ENCODE measurements at places on chromosomes 5 and 9.
A peak's percentile ranks its signal among the peaks of the same experiment; 100 is the strongest.

DNA sequence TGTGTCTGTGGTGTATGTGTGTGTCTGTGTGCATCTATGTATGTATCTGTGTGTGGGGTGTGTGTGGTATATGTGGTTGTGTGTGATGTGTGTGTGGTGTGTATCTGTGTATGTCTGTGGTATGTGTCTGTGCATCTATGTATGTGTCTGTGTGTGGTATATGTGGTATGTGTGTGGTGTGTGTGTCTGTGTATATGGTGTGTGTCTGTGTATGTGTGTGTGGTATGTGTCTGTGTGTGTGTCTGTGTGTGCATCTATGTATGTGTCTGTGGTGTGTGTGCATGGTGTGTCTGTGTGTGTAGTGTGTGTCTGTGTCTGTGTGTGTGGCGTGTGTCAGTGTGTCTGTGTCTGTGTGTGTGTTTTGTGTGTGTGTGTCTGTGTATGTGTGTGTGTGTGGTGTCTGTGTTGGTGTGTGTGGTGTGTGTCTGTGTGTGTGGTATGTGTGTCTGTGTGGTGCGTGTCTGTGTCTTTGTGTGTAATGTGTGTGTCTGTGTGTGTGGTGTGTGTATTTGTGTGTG, 121.9 kb upstream of the MVB12B start:
- DNase-seq, result no peak

DNA sequence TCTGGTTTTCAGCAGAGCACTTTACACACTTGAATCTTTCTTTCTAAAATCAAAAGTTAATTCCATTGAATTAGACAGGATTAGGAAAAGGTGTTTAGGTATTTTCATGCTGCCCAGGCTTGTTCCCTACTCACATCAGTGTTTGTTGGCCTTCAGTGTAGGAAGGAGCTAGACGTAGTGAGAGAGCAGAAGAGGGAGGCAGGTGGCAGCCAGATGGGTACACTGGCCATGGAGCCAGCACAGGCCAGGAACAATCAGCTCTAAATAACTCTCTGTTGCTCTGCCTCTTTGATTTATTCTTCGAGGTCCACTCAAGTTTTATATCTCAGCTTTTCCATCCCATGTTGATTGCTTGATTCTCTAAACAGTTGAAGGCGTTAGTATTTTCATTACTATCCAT, 529.6 kb downstream of the PSAT1 start:
- DNase-seq, result no peak

GRCh38 chr5:944621-944927, 51.9 kb downstream of the TRIP13 start:
- no peak for DNase-seq

GRCh38 chr9:38096238-38096805, 27.3 kb upstream of the SHB start:
- no peak for DNase-seq

DNA sequence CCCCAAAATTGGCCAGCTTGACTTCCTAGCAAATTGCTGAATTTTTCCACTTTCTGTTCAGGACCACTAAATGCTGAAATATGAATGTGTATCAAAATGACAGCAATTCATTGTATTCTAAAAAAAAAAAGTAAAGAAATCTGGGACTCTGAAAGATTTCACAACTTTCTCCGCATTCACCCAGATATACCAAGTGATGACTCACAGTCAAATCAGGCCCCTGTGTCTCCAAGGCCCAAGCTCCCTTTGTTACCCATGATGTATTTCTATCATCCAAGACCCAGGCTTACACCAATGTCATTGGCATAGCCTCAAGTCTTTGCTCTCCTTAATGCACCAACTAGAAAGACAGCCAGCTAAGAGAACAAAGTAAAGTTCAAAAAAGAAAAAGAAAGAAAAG, 493.9 kb downstream of the NTRK2 start:
- DNase-seq, result no peak

DNA sequence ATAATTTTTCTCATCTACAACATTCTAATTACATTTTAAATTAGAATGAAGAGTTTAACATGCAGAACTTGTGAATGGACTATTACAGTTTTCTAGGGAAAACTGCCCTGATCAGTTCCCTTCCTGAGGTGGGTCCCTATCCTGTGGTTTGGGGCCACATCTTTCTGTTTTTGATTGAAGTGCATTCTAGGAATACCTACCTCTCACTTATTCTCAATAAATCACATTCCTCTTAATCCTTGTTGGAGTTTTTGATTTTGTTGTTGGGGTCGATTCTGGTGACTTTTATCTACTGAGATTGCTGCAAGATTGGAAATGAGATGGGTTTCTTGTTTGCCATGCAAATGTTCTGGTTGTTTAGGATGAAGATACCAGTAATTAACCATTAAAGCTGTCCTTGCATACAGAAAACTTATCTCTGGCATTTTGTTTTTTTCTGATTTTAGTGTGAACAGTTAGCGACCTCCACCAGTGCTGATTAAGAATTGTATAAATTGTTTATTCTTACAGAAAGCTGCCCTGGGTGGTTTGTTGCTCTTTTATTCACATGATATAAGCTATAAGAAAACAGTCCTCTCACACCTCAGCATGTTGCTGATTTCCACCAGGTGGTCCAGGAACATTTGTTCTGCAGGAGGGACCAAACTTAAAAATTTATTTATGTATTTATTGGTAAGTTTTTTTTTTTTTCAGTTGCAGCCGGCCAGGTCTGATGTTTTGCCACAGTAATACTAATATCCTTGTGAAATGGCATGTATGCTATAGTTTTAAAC, 269.9 kb downstream of the FANCC start:
- DNase-seq, result no peak

DNA sequence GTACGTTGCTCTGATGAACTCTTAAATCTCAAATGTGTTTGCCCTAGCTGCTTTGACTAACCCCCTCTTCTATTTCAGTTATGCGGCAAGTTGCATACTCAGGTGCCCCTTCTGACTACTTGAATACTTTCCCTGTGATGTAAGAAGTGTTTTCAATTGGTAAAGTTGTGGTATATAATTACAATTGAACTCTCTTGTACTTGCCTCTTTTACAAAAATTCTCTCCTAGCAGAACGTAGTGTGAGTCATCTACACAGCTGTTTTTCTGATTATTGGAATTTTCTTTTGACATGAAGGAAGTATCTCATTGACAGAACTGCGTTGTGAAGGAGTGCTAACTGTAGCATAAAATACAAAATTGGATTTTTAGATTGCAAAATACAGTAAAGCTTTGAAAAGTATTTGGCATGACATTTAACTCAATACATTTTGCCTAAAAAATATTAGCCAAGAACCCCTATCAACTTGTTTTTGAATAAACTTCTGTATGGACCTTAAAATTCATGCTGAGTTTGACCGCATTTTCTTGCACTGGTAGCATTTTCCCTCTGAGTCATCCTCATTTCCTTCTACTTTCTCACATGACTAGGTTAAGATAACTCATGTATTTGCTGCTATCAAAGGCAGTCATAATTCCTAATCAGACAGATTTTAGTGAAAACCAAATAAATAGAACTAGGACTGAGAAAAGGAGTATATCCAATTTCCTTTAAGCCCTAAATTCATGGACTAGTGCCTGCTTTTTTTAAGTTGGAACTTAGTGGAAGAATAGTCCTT, 6.3 kb downstream of the CRHBP start:
- peak; percentile 56 for DNase-seq

- no peak for DNase-seq
Observed at GRCh38 chr9:114282507-114282906, 40.4 kb upstream of the ORM1 start.

DNA sequence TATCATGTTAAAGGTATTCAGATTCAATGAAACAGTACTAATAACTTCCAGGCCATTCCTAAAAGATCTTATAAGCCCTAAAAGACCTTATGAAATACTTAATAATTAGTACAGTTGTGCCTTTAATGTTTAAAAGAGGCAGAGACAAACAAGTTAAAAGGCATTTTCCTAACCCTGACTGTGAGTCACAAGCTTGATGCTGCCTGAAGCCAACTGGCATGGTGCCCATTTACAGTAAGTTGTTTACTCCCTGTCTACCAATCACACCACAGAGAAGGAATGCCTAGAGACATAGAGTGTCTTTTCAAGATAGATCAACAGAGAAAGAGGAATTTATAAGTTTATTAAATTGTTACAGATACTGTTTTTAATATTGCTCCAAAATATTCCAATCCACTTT, 47.8 kb downstream of the NR3C1 start:
- peak; percentile 84 for DNase-seq

GRCh38 chr5:149948993-149949392, 4.4 kb upstream of the PDE6A start:
- DNase-seq, result no peak

DNA sequence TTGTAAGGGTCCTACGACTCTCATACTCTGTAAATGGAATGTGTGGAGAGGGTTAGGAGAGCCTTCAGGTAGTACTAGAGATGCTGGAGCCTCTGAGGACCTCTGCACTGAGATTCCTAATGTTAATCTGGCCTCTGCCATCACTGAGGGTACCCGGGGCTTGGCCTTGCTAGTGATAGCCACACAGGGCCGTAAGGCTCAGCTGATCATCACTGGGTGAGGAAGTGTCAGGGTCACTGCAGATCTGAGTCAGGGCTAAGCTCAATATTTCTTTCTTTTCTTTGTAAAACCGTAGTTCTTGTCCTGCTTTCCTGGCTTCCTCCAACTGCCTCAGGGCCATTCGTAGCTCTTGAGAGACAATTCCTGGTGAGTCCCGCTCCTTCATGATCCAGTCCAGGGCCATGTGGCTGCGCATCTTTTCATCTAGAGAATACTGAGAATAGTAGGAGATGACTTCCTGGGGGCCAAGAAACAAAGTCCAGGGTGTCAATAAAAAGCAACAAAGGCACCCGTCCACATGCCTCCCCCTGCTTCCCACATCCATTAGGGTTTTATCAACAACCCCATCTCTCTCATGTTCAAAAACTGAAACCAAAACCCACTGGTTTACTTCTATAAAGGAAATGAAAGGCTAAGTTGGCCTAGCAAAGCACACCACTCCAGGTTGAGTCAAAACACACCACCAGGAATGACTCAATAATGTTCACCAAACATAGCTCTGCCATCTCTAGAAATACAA, 47.7 kb downstream of the LIX1 start:
- no peak for DNase-seq

- no peak for DNase-seq
Observed at GRCh38 chr5:126315341-126315740, 107.9 kb upstream of the GRAMD2B start.

- no peak for DNase-seq
Observed at GRCh38 chr5:143168171-143168741, 235.2 kb downstream of the NR3C1 start.

GRCh38 chr9:38299856-38300255, 92.6 kb upstream of the ALDH1B1 start:
- DNase-seq, result no peak

DNA sequence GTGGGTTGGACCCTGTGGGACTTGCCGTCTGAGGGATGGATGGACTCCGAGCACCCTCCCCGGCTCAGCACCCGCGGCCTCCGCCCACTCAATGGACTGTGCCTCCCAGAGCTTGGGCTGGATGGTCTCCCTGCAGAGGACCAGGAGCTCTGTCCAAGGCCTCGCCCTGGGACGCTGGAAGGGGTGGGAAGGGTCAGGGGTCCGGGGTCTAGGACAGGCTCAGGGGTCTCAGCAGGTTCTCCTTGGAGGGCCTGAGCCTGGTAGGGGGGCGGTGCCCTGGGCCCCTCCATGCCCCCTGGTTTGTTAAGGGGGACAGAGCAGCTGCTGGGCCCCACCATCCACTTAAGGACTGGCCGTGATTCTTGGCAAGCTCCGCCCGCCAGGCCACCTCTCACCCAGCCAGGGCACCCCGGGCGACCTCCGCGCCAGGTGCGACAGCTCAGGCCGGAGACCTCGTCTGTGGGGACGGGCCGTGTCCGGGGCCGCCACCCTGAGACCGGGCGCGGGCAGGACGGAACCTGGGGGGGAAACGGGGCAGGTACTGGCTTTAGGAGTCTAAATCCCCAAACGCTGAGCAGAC, 29.2 kb downstream of the EXOC3 start:
- DNase-seq, result no peak

DNA sequence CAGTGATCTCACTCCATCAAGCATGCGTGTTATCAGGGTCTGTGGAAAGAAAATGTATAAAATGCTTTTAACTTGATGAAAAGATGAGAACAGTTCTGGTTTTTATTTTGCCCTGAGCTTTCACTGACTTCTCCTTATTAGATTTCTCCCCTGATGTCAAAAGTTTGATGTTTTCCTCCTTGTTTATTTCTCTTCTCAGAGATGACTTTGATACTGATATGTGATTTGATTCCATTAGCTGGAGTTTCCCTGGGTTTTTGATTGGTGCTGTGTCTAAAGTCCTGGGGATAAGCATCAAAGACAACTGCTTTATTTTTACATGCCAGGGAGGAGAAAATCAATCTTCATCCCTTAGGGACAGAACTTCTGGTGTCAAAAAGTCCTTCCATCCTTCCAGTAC, 510.0 kb downstream of the KCTD16 start:
- no peak for DNase-seq

- no peak for DNase-seq
Observed at GRCh38 chr5:107257885-107258520, 412.7 kb downstream of the EFNA5 start.

DNA sequence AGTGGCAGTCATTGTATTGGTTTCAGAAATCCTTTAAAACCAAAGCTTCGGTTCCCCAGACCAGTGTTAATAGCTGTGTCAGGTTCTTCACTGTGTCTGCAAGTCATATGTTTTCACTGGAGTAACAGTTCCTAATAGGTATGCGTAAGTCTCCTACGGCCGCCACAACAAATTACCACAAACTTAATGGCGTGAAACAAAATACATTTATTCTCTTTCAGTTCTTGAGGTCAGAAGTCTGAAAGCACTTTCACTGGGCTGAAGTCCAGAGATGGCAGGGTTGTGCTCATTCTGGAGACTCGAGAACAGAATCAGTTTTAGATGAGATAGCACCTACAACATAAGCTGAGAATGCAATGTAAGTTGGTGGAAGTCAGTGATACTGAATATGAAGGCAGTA, 556.2 kb downstream of the TLE4 start:
- no peak for DNase-seq

DNA sequence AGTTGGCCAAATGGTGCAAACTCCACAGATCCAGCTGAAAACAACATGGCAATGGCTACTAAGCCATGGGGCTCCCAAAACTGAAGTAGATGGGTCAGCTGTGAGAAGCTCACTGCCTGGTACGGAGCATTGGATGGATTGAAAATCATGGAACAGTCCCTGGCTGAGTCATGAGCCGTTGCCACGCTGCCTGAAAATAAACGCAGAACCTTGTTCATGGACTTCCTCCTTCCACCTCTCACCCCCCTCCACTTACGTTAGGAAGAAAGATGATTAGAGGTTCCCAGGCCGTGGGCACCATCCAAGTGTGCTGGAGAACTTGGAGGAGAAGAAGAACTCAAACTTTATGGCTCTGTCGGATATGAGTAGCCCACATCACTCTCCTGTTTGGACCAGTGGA, 6.8 kb upstream of the DIPK1B start:
- no peak for DNase-seq

DNA sequence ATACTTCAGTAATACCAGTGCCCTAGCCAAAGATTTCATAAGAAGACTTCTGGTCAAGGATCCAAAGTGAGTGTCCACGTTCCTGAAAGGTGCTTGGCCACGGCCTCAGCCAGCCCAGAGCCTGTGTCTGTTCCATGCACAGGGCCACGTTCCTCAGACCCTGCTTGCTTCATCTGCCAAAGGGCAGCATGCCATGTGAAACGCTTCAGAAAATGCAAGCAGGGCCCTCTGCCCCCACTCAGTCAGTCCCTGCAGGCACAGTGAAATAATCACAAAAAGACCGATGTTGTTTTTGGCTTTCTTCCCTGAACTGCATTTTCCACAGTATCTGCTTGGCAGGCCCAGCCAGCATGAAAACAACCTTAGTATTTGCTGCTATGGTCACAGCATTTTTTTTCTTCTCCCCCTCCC, 85.5 kb upstream of the CTSL start:
- DNase-seq, result no peak
